Stimulated activated effector memory CD8-positive, alpha-beta T cell treated with anti-CD3 and anti-CD28 coated beads, Interleukin-12 subunit alpha, Interleukin-12 subunit beta, amount 100 ng/mL, for 72 hours (primary cell): ENCODE measurements at places on chromosomes 3 and 15.

GRCh38 chr3:129936757-129937156 lies 37.8 kb upstream of the TRH start:
- DNase-seq: peak; percentile 50

GRCh38 chr3:30399394-30400181 lies 206.8 kb upstream of the TGFBR2 start:
- DNase-seq: no peak

DNA sequence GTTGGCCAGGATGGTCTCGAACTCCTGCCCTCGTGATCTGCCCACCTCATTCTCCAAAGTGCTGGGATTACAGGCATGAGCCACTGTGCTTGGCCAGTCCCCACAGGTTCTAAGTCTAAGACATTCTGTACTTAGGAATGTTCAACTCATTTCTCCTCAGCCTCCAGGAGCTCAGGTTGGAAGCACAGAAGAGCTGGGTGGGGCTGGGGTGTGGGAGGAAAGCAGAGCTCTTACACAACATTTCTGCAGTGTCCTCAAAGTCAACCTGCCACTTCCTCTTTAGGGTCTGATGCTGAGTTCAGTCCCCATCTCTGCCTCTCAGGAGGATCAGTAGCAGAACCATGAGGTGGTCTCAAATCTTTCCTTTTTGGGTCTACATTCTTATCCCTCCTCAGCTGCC lies 75.5 kb downstream of the MRPL46 start:
- DNase-seq: no peak

GRCh38 chr3:134494495-134494894 lies 8.6 kb downstream of the CEP63 start:
- DNase-seq: no peak

DNA sequence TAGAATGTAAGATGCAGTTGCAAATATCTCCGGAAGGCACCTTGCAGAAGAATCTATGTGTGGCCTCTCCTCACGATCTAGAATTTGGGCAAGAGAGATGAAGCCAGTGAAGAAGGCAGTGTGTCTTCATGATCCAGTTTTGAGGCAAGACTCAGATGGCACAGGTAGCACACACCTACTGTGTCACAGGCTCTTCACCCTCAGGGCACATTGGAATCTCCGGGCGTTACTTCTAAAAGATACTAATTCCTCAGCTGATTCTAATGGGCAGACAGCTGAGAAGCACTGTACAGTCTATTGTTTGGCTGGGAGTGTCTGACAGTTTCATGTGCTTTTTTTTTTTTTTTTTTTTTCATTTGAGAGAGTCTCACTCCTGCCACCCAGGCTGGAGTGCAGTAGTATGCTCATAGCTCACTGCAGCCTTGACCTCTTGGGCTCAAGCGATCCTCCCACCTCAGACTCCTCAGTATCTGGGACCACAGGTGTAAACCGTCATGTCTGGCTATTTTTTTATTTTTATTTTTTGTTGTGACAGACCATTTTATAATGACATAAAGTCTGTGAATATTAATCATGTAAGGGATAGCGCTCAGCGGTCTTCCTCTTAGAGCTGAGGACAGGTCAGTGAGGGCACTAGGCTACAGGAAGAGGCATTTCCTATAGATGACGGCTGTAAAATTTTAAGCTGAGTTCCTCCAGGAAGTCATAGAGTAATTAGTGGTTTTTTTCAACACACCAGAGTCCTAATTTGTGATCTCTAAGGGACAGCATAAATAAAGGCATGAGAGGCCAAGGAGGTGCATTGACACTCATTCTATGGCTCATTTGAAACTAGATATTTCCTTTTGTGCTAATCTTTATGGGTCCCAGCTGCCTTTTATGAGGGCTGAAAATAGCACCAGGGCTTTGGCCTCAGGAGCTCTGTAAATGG lies 4.0 kb downstream of the C3orf52 start:
- no peak for DNase-seq

DNA sequence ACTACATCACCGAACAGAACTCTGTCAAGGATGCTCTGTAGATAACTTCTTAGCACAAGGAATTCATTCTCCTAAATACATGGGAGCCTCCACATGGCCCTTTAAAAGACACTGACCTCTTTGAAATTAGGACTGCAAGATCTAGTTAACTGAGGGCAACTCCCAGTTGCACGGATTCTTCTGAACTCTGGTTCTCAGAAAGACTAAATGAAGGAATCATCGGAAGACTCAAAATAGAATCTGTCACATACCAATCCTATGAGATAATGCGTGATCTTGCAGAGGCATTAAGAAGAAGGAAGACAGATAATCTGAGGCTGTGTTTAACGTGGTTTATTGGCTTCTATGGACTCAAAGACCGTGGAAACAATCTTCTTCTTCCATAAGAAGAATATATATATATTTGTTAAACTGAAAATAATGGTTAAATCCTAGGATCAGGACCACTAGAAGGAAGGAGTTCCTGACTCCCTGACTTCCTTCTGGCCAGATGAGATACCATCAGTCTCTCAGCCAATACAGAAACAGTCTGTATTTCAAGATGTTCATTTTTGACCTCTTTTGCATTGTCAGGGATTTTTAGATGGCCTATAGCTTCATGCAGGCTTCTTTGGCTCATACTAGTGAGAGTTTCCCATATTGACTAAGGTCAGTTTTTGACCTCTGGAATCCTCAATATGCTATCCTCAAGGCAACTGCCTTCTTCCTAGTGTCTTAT lies 33.9 kb upstream of the TBC1D23 start:
- no peak for DNase-seq

DNA sequence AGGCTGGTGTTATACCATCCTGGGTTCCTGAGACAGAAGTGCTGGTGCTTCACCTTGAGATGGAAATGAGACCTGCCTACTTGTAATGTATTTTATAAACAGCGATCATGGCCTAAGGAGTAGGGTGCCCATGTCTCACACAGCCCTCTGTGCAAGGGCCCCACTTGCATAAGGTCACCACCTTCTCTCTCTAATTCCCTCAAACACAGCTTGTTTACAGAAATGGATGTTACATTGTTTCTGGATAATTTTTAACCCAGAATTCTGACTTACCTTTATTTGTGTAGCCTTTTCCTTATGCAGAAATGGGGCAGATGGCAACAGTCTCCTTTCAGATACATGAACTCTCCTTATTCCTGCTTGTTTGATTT lies 95.1 kb upstream of the UMPS start:
- no peak for DNase-seq

DNA sequence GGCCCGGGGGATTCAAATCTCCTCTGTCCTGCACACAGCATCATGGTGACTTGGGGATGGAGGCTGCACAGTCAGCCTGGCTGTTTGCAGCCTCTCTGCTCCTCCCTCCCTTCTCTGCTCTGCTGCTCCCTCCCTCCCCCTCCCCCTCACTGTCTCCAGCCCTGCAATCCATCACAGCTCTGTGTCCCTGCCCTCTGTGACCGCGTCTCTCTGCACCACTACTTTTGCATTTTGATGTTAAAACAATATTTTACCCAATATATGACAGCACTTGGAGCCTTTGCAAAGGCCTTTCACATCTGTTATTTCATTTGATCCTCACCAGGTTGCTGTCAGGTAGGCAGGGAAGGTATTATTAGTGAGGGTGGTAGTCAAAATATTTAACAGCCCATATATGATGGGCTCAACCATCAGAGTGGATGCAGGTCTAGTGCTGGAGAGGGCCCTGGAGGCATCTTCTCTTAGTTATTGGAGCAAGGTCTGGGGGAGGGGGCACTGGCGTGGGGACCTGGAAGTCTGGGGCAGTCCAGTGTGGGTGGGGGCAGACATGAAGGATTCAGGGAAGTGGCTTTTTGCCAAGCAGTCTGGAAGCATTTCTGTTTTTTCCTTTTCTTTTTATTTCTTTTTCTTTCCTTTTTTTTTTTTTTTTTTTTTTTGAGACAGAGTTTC lies 16.3 kb upstream of the VPS8 start:
- no peak for DNase-seq
